ENCODE measurements at places on chromosomes 7 and 10.

DNA sequence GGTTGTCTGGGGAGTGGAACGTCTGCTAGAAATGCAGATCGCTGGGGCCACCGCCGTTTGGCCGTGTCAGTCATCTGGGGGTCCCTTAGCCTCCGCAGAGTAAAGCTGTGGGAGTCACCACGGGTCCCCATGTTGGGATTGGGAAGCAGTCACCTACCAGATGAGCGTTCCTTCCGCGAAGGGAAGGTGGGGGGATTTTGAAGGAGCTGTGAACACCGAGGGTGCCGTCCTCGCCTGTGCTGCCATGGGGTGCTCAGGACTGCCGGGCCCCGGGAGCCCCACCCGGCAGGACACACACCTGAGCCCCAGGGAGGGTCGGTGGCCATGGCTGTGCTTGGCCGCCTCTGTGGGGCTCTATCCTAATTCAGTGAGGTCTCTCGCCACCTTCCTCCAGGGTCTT lies 46.2 kb upstream of the AP5Z1 start:
- DNase-seq: no peak

DNA sequence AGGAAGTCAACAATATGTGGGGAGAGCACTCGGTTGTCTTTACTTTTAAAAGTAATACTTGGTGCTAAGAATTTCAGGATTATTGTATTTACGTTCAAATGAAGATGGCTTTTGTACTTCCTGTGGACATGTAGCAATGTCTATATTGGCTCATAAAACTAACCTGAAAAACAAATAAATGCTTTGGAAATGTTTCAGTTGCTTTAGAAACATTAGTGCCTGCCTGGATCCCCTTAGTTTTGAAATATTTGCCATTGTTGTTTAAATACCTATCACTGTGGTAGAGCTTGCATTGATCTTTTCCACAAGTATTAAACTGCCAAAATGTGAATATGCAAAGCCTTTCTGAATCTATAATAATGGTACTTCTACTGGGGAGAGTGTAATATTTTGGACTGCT lies 32.7 kb downstream of the SIRT1 start:
- no peak for DNase-seq

DNA sequence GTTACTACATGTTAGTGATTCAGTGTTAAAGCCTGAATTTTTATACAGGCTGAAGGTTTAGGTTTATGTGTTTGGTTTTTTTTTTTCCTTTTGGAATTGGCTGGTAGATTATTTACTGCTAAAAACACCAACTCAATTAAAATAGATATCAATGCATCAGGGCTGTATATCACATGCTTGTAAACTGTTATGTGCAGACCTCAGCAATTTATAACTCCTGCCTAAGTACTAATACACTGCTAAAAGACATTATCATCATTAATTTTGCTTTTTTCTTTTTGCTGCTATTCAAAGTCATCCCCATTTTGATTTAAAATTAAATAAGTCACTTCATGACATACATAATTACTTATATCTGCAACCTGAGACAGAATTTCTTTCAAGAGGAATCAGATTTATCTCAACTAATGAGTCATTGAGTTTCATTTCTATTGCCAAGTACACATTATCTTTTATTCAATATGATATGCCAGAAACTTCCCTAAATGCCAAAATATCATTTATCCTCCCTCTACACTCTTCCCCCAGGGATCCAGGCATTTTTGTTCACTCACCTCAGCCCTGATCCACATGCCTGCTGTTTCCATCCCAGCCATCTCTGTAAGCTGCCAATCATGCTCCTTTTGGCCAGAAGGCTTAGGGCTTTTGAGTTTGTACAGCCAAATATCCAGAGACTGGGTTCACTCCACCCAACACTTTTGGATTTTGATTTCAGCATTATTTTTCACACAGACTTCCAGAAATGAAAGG lies 98.5 kb downstream of the POLR1F start:
- no peak for DNase-seq

GRCh38 chr7:137980308-137980707 lies 21.6 kb downstream of the CREB3L2 start:
- no peak for DNase-seq

All from NCI-H524 treated with DMSO at 0.1 percent for 48 hours (cell line).